ENCODE measurements at places on chromosomes 1 and 21.

GRCh38 chr1:115643666-115644065 is 1.9 kb downstream of the VANGL1 start:
- no peak for DNase-seq

DNA sequence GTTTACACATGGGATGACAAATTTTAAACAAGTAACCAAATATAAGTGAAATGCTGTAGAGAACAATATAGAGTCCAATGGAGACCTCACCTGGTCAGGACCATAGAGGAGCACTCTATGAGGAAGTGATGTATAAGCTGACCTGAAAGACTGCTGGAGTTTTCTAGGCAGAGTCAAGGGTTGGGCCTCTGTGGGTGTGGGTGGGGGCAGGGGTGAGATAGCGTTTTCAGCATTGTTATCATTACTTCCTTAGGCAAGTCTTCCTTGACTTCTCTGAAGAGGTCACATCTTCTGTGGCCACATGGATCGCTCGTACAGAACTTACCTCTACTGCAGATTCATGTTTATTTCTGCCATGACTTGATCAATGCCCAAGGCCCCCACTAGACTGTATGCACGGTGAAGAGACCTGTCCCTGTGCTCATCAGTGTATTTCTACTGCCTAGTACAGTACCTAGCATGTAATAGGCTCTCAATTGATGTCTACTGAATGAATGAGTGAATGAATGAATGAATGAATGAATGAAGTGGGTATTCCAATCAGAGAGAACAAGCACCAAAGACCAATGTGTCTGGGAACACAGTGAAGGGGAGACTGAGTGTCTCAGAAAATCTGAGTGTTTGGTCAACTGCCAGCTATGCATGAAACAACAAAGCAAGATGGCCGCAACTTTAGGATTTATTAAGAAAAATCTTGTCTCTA is 116.5 kb downstream of the RNF220 start:
- no peak for DNase-seq

- DNase-seq = no peak
Observed at GRCh38 chr1:236526079-236526478, 2.3 kb downstream of the LGALS8 start.

- DNase-seq = no peak
Observed at GRCh38 chr1:96340686-96341085, 380.9 kb upstream of the PTBP2 start.

- DNase-seq = no peak
Observed at GRCh38 chr1:164560556-164560955, 1.6 kb downstream of the PBX1 start.

Data from NCI-H510A treated with DMSO at 0.1 percent for 48 hours (cell line).